ENCODE measurements at places on chromosomes 6 and 20.

DNA sequence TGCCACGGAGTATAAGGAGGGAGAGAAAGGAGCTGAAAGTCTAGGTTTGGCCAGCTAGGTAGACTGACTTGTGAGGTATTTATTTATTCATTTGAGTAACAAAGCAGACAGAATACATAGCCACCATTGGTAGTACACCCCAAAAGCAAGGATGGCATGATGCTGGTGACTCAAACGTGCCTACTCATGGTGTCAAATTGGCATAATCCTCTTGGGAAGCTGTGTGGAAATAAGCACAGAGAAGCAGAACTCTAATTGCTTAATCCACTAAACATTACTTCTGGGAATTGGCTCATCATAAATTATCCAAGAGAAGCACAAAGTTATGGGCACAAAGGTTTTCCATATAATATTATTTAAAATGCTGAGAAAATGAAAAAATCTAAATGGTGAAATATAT is 2.5 kb downstream of the DEFB132 start:
- DNase-seq: no peak

DNA sequence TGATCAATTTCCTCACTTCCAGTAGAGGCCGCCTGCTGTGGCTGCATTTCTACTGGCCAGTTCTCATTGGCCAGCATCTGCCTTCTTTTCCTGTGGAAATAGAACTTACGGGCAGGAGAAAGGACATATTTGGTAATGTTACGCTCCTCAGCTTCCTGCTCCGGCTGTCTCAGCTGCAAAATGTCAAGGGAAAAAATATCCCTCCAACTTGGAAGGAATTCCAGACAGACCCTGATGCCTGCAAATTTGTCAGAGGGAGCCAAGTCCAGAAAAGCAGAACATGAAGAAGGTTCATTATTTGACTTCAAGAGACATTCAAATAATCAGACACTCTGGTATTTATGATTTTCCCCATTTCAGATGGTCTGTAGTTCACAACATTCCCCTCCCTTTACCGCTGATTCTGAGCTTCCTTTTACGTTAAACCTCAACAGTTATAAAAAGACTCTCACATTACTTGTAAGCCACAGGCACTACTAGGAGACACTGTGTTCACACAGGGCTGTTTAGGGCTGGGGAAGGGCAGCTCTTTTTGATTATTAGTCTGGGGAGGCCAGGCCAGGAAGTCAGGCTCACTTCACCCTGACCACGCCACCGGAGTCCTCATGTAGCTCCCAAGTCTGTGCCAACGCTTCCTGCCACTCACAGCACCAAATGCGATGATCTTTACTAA is 179.6 kb upstream of the CCN2 start:
- DNase-seq: no peak

- no peak for DNase-seq
Measured at GRCh38 chr6:129475477-129476247, 234.3 kb downstream of the ARHGAP18 start.

DNA sequence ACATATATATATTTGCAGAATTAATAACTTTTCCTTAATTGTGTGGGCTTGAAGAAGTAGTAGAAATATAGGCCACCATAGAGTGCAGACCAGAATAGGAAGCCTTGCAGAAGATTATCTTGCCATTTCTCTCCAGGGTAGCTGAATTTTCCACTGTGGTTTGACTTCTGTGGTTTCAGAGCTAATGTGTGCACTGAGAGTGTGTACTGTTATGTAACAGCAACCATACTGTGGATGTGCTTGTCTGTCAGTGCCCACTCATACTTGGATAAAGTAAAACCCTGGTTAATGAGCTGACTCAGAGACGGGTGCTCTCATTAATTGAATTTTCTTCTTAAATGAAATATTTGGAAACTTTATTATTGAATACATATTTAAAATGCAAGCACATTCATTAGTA is 57.2 kb downstream of the CEP43 start:
- DNase-seq: no peak

DNA sequence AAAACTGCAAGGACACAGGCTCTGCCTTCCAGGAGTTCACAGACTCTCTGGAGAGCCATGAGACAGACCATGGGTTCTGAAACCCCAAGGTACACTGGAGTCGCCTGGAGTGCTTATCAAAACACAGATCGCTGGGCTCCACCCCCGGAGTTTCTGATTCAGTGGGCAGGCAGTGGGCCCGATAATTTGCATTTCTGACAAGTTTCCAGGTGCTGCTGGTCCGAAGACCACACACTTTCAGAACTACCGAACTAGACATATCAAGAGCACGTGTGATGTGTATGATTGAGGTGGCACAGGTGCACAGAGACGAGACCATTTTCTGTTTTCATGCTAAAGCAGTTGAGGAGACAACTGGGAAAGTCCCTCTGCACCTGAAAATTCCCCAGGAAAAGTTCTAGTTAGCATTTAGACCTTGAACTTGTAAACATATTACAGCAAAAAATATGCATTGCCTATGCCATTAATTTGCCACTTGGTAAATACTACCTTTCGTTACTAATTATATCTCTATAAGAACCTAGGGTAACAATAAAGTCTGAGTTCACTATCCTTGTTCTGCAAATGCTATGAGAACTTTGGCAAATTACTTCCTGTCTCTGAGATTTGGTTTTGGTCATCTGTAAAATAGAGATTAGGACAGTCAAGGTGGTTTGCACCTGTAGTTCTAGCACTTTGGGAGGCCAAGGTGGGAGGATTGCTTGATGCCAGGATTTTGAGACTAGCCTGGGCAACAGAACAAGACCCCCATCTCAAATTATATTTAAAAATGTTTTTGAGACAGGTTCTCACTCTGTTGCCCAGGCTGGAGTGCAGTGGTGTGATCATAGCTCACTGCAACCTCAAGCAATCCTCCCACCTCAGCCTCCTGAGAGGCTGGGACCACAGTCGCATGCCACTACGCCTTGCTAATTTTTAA is 14.3 kb upstream of the PIM1 start:
- no peak for DNase-seq

- DNase-seq: no peak
Measured at GRCh38 chr20:36447101-36447500, 94.2 kb upstream of the MYL9 start.
